ENCODE measurements at places on chromosomes 3 and 15. TPM values are rescaled to one million over a fixed set of nuclear protein-coding genes. Genes with fewer than 3 reads are reported as not detected.
A peak's percentile ranks its signal among the peaks of the same experiment; 100 is the strongest.

The GOLGA8T gene
- not detected for total RNA-seq

- DNase-seq: no peak
Observed at GRCh38 chr3:41296556-41296955, 97.3 kb downstream of the CTNNB1 start.

The DAZL gene
- not detected for total RNA-seq

GRCh38 chr15:41992151-41992802 lies 19.9 kb upstream of the EHD4 start:
- DNase-seq: no peak

DNA sequence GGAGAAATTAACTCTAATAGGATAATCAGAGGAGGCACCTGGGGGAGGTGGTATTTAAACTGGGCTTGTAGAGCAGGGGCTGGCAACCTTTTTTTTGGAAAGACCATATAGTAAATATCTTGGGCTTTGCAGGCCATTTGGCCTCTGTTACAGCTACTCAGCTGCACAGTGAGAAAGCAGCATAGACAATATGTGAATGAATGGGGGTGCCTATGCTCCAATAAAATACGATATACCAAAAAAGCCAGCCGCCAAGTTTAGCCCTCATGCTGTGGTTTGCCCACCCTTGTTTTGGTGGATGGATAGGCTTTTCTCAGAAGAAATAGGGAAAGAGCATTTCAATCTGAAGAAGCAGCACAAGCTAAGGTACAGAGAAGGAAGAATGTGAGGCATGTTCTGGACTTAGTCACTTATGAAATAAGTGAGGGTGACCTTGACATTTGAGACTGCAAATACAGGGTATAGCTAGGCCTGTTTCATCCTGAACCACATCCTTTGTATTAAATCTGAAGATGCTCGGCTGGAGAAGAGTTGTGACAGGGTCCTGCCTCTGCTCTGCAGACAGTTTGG lies 131.0 kb upstream of the NR2E3 start:
- no peak for DNase-seq

GRCh38 chr3:99825004-99825640 lies 7.5 kb downstream of the CMSS1 start:
- DNase-seq: no peak

DNA sequence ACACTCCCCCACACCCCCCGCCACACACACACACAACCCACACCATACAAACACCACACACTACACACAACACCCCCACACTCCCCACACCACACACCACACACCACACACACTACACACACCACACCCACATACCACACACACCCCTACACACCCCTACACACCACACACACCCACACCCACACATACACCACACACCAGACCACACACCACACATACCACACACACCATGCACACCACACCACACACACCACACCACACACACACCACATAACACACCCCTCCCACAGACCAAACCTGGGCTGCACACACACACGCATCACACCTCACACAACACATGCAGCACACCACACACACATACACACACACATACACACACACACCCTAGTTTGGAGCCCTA lies 1.8 kb upstream of the RASGRF1 start:
- DNase-seq: no peak

DNA sequence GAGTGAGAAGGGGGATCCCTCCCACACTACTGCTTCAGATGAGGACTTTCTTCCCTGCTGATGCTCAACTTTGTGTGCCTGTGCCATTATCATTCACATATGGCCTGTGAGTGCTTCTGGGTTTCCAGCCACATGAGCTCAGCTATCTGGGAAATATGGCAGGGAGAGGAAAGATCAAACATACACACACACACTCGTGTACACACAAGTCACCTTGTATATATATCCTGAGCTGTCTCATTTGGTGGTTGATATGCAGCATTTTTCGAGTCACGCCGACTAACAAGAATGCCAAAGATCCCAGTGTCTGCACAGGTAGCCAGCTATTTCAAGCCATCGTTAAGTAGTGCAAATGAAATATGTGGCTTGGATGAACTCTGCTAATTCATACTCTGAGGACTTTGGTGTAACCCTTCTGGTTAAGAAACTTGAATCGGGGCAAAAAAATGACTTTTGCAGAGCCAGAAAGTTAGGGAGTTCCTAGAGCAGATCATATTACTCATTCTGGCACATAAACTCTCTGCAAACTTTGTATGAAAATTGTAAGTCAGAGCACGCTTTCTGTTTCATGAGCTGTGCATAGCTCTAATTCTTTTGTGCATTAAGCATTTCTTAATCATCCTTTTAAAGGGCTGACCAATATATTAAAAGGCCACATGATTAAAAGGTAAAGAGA lies 24.9 kb upstream of the WNT5A start:
- DNase-seq: no peak

- no peak for DNase-seq
Observed at GRCh38 chr3:103134023-103134724, 699.4 kb downstream of the ZPLD1 start.

DNA sequence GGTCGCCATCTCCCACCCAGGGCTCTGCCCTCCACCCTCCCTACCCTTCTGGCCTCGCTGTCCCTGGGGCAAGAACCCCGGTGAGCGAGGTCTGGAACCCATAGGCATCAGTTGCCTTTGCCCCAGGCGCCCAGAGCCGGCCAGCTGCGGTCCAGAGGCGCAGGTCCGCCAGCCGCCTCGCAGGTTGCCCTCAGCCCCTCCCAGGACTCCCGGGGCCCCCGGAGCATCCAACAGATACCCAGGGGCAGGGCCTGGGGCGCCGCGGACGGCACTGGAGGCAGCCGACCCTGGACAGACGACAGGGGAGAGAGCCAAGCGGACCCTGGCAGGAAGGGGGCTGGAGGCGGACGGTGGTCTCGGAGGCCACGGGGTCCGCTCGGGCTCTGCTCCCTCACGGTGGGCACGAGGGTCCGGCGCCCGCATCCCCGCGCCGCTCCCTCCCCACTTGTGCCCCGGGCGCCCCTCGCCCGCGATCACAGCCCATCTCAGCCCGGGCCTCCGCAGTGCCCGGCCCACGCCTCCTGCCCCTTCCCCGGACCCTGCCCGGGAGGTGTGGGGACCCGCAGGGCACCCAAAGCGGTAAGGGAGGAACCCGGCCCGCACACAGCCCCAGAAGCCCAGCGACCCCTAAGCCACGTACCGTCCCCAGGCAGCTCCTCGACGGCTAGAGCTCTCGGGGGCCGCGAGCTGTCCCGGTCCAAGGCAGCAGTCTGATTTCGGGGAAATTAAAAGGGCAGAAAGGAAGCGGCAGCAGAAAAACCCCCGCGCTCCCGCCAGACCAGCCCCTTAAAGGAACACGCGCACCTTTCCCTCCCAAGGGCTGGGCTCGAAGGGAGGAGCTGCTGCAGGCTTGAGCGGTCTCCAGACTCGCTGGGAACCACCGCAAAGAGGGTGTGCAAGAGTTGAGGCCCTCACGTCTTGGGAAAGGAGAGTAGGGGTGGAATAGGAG lies at the start of gene HAPLN3:
HAPLN3 (minus strand) TSS at position 726 of the 949 bp plus-strand sequence. CDS start 8,246 bp downstream, outside the sequence.
- peak; percentile 32 for DNase-seq

DNA sequence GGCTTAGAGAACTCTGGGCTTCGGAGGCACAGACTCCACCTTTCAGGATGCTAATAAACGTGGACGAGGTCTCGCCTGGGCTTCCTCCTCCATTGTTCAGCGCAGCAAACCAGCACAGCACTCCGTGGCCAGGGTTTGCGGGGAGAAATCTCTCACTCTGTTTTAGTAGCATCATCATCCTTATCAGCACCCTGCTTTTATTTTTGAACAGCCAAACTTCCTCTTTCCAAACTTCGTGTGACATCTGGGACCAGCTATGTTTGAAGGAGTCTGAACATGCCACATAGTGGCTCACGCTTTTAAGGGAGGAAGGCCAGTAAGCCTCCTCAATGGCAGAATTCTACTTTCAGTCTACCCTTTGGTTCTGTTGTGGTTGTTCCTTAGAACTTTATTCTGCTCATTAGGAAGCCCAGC lies 149.0 kb downstream of the PGPEP1L start:
- no peak for DNase-seq

- no peak for DNase-seq
Observed at GRCh38 chr3:181839916-181840297, 128.2 kb downstream of the SOX2 start.

GRCh38 chr3:143956838-143957237 lies 14.8 kb upstream of the DIPK2A start:
- no peak for DNase-seq

- DNase-seq: no peak
Observed at GRCh38 chr3:9401986-9402385, 4.6 kb downstream of the SETD5 start.

The TEX55 gene
- not detected for total RNA-seq

DNA sequence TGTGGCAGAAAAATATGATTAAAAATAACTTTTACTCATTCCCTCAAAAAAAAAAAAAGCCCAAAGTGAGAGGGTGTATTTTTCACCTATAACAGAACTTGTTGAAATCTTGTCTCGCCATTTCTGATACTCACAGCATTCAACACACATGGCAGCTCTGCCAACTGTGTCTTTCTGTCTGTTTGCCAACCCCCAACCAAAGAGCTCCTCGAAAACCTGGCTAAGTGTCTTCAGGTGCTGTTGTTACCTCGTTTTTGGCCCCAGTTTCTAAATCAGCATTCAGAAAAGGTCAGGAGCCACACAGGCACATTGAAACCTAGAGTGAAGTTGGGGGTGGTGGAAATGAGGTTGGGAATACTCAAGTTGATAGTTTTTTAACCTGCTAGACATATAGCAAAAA lies 123.5 kb downstream of the TMEM108 start:
- no peak for DNase-seq

DNA sequence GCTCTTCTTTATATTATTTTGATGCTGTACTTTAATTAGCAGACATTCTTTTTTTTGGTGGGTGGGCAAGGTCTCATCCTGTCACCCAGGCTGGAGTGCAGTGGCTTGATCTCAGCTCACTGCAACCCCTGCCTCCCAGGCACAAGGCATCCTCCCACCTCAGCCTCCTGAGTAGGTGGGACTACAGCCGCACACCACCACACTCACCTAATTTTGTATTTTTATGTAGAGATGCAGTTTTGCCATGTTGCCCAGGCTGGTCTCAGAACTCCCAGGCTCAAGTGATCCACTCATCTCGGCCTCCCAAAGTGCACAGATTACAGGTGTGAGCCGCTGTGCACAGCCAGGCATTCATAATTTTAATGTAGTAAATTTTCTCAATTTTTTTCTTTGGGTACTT lies 608.1 kb downstream of the ZNF385D start:
- DNase-seq: no peak

GRCh38 chr3:108106449-108106848 lies 15.6 kb upstream of the CD47 start:
- no peak for DNase-seq

DNA sequence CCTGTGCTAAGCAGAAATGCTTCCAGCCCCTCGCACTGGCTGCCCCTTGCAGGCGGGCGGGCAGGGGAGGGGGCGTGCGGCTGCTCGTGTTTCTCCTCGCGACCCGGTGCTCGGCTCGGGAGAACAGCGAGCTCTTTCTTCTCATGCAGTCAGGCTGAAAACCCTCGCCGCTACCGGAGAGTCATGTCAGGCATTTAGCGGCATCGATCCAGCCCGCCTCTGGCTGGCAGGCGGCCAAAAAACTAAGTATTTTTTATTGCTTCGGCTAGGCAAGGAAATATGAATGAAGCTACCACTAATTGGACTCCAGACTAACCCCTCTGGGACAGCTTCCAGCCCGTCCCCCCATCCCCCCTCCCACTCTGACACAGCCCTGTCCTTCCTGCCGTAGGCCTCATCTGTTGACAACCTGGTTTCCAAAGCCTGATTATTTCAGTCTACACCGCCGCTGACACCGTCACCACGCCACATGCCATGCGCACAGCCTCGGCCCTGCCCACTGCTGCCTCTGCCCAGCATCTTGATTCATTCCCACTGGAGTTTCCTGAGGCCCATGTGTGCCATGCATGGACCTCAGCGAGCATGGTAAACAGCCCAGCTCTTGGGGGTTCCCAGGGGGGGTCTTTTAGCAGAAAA lies 35.3 kb downstream of the TLE3 start:
- DNase-seq: no peak

GRCh38 chr15:77035999-77036471 lies 34.9 kb downstream of the TSPAN3 start:
- DNase-seq: no peak

GRCh38 chr15:60652870-60653269 lies 173.9 kb upstream of the ICE2 start:
- DNase-seq: no peak

DNA sequence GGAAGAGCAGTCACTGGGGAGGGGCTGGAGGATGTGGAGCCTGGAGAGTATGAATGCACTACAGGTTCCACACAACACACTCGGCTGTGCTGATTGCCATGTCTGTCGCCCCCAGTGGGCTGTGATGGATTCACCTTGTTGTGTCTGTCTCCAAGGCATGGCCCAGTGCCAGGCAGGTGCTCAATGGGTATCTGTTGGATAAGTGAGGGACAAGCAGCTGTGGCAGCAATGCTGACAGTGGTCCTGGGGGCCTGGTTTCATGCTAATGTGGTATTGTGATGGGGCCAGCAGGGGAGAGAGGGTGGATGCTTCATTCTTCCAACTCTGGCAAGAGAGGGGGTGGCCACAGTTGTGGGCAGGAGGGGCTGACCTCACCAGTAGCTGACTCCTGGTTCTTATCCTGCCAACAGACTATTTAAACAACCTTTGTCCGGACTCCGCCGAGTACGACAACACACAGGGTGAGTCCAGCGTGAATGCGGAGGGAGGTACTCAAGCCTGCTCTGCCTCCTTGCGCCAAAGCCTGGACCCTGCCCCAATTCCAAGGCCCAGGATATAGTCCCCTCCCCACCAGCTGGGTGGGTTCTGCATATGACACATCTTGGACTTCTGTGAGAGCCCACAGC lies 47.3 kb upstream of the NR2C2 start:
- no peak for DNase-seq

DNA sequence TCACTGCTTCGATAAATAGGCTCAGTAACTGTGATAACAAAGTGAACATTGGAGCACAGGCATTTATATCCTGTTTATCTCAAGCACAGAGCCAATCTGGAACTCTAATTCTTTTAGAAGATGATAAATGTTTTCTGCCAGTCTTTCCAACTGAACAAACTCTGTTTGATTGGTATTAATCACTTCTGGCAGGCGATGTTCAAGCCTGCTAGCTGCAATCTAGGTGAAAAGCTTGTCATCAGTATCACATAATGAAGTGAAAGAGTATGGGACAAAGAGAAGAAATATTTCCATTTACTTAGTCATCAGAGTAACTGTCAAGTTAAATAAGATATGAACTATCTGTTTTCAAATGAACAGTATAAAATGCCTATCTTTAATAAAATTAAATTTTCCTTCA lies 577.3 kb downstream of the VGLL3 start:
- no peak for DNase-seq

The FGF12 gene
- not detected for total RNA-seq

- DNase-seq: no peak
Observed at GRCh38 chr3:115549071-115549470, 74.2 kb upstream of the GAP43 start.

GRCh38 chr3:20043825-20044224 lies 3.6 kb downstream of the KAT2B start:
- no peak for DNase-seq

All from activated B cell treated with CpG ODN at 0.5 μM for 24 hours (primary cell).